Inflammatory macrophage treated with lipopolysaccharide for 1 hour (primary cell): ENCODE measurements at places on chromosomes 1 and 21.

GRCh38 chr1:89974696-89975470 is 20.0 kb upstream of the ZNF326 start:
- peak; percentile 27 for DNase-seq

GRCh38 chr1:221878134-221878533 is 136.2 kb upstream of the DUSP10 start:
- peak; percentile 3 for DNase-seq

DNA sequence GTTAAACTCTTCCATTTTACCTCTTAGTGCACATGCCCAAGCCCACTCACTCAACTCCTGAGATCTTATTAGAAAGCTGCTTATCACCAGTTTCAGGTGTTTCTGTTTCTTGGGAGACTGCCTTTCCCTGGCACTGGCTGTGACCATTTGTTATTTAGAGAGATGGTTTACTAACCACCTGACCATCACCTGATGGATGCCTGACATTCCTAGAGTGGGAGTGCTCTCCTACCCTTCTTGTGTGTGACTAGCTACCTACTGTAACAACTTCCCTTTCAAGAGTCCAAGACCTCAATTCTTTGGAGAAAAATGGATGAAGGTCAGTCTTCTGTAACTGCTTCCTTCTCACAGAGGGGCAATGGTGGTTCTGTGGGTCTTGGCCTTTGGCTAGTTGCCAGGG is 755.2 kb upstream of the ADAMTS5 start:
- no peak for DNase-seq

DNA sequence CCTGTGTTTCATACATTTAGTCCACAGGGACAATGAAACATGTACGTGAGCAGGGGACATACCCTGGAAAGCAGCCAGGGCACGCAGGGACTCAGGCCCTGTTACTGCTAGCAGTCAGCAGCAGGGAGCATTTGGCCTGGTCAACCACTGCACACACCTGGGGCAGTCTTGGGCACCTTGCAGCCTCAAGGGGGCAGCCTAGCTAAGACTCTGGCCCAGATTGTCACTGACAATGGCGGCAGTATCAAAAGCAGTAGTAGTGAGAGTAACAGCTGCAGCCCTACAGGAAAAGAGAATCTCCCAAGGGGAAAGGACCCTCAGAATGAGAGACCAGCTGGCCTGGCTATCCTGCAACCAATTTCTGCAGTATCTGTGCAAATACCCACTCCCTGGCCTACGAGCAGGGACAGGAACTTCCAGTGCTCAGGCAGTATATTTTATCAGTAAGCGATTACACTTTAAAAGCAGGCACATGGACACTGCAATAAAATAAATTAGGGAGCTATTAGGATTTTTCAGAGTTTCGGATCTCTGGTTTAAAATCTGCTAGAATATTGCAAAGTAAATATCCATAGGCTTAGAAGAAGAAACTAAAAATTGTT is 475.6 kb downstream of the LTN1 start:
- DNase-seq, result peak; percentile 54

DNA sequence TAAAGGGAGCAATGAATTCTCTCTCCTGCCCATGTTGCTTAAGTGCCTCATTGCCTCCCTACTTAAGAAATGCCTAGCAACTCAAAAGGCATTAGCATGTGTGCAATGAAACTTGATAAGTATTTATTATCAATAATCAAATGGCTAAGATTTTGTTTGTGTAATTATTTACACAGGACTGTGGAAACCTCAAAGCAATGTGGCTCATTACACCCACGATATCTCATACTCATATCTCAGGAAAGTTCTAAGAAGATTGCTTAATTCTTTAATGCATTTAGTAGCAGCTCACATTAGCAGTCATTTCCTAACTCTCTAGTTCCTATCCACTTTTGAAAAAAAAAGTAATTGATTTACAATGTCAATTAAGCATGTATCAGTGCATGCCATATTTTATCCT is 253.3 kb downstream of the DUSP10 start:
- no peak for DNase-seq

DNA sequence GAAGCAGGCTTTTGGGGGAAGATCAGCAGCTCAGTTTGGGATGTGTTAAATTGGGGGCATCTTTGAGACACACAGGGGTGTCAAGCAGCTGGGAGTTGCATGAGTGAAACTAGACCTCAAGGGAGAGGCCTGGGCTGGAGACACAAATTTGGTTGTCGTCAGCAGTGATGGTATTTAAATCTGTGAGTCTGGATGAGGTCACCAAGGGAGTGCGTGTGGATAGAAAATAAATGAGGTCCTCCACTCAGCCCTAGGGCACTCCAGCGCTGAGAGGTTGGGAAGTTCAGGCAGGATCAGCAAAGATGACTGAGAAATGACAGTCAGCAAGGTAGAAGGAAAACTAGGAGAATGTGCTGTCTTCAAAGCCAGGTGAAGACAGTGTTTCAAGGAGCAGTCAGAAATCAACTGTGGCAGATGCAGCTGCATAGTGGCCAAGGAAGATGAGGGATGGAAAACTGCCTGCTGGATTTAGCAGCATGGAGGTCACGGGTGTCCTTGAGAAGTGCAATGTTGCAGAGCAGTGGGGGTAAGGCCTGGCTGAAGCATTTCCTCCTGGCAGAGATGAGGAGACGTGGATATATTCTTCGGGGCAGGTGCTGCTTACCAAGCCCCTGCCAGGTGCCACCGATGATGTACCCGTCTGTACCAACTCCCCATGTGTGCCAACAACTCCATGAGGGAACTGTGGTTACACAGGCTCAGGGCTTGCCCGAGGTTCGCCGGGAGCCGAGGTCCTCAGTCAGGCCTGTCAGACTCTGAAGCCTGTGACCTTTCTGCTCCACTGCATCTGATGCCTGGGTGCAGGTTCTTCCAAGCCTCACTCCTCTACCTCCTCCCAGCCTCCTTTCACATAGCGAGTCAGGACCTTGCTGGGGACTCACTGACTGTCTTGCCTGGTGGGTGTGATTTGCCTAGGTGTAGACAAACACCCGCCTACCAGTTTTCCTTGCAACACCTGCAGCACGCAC is 11.3 kb downstream of the MAP7D1 start:
- no peak for DNase-seq
